SK-N-SH (cell line): ENCODE measurements at places on chromosomes 1 and 21. TPM values are rescaled to one million over a fixed set of nuclear protein-coding genes. Genes with fewer than 3 reads are reported as not detected.

The SPRR2A gene
- not detected in 2 replicates for polyA plus RNA-seq

- DNase-seq: no peak
These were observed 68.3 kb downstream of the PTGER3 start for GRCh38 chr1:70979313-70979712.

The CDA gene
- polyA plus RNA-seq: 0.11 and 0.12 TPM in 2 replicates

The PTGFR gene
- 2.2 and 3.6 TPM in 2 replicates for polyA plus RNA-seq

DNA sequence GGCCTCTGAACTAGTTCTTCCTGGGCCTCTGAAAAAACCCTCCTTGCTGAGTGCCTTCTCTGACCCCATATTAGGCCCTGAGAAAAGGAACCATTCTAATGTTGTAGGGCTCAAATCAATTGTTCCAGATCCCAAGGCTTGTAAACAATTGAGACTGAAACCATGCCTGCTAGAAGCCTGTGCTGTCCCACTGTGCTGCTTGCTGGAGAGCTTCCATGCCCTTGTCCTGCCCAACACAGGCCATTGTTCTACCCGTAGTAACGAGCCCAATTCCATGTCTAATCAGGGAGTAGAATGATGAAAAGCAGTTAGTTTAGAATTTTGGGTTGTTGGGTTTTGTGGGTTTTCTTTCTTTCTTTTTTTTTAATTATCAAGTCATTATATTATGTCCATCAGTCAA lies 47.4 kb downstream of the ZNF281 start:
- DNase-seq: no peak

The ERICH3 gene
- not detected in 2 replicates for polyA plus RNA-seq

GRCh38 chr21:42231756-42232155 lies 12.8 kb downstream of the ABCG1 start:
- no peak for DNase-seq
